ENCODE measurements at places on chromosomes 6 and 20.

- DNase-seq, result no peak
These were observed 40.0 kb downstream of the CPXM1 start for GRCh38 chr20:2760297-2760951.

GRCh38 chr20:11352041-11352440 is 565.7 kb upstream of the BTBD3 start:
- no peak for DNase-seq

GRCh38 chr20:59006167-59006863 is 739 bp downstream of the CTSZ start:
- DNase-seq, result peak; percentile 35

DNA sequence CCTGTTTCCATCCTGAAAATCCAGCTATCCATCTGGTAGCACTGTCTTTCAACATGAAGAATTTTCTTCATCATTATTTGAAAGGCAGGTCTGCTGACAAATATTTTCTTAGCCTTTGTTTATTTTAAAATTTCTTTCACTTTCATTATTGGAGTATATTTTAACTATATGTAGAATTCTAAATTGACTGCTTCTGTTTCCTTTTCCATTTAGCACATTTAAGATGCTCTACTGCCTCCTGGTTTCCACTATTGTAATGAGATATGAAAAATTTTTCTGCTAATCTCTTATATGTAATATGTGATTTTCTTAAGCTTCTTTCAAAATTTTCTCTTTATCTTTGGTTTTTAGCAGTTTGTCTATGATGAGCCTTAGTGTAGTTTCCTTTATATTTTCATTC is 97.3 kb downstream of the TBC1D32 start:
- no peak for DNase-seq

DNA sequence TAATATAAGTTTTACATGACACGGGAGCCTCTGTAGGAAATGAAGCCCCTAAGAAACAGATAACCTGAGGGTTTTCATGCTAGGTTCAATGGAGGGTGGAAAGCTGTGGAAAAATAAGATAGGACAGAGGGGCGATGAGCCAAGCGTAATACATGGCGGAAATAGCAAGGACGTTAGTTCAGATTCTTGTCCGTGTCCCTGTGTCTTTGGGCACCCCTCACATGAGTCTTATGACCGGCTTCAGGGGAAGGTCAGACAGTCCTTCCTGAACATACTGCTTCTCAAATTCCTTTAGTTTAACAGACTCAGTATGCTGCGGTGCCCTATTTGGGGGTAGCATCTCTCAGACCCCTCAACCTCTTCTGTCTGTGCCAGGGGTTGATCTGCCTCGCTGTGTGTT is 20.8 kb downstream of the EFCAB8 start:
- no peak for DNase-seq

- DNase-seq, result no peak
These were observed 114.6 kb downstream of the MCHR2 start for GRCh38 chr6:99879431-99879830.

GRCh38 chr6:137740091-137740755 is 126.8 kb upstream of the TNFAIP3 start:
- peak; percentile 61 for DNase-seq

- DNase-seq, result no peak
These were observed 61.0 kb upstream of the CDH4 start for GRCh38 chr20:61191096-61191495.

DNA sequence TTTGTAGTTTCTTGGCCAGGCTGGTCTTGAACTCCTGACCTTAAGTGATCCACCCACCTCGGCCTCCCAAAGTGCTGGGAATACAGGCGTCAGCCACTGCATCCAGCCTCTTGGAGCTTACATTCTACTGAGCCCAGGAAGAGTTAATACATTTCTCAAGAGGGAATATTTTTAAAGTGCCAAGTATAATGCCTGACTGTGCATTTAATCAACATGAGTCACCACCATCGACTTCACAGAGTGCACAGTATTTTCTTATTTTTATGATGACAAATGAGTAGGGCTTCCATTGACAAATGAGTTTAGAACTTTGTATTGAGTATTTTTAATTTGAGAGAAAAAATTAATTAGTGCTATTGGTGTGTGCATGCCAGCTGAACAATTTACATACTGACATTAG is 72.2 kb downstream of the SASH1 start:
- DNase-seq, result peak; percentile 86

GRCh38 chr20:23303325-23304102 is 47.1 kb upstream of the NXT1 start:
- DNase-seq, result no peak

DNA sequence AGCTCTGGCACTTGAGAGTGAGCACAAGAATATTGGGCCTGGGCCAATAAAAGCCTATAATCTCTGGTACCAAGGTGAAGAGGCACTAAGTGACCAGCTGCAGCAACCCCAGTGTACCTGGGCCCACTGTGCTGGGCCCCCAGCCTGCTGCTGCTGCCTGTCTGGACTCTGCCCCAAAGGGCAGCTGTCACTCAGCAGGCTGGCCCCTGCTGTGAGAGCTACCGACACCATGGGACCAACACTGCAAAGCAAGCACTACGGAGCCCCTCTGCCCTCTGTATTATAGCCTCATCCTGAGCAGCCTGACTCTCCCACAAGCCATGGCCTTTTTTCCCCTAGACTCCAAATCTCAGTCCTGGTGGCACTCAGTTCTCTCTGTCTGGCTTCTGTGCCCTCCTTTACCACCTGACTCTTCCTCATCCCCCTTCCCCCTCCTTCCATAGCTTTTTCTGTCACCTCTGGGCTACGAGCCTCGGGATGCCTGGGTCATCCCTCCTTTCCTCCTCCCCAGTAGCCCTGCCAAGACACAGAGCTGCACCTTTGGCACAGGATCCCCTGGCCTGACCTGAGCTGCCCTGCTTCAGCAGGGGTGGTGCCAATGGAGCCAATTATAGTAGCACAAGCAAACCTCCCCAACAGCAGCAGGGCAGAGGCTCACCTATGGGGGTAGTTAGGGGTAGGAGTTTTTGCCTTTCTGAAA is 14.2 kb downstream of the RRP36 start:
- DNase-seq, result no peak

DNA sequence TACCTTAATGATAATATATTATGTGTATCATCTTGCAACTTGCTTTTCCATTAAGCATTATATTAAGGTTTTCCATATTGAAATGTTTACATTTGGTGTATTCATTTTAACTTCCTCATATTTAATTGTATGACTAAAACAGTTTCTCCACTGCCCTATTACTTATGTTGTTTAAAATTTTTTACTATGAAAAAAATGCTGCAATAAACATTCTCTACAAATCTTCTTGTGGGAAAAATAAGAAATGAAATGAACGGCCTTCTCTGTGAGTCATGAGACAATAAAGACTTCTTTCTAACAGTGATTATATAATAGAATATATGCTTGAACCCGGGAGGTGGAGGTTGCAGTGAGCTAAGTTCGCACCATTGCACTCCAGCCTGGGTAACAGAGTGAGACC is 25.5 kb downstream of the FASTKD5 start:
- DNase-seq, result no peak

GRCh38 chr6:57246307-57246706 is 24.2 kb upstream of the RAB23 start:
- DNase-seq, result no peak

DNA sequence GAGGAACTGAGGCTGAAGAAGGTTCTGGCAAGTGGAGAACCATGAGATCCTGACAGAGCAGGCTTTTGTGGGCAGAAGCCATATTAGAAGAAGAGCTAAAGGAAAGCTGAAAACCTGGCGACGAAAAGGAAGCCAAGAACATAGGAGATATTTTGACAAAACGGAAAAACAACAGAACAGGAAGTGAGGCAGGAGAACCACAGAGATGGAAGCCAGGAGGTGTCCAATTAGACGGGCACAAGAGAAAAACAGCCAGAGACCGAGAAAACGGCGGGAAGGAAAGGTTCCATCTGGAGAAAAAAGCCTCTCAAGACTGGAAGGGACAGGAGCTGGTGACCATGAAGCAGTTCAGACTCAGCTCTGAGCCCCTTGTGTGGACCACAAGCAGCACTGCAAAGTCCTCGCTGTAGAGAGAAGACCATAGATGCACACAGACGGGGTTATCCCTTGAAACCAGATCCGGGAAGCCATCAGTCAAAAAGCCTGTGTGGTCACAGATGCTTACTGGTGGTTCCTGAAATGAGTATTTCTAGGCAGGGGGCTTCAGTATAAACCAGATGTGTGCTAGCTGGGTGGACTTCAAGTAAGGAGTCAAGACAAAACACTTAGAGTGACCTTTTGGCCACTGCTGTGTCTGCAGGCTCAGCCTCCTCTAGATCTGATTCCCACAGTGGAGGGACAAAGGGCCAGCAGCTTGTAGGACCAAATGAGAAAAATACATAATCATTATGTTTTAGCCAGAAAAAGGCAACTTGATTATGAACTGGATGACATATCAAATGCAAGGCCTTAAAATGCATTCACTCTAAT is 30.7 kb downstream of the SSR1 start:
- DNase-seq, result no peak

DNA sequence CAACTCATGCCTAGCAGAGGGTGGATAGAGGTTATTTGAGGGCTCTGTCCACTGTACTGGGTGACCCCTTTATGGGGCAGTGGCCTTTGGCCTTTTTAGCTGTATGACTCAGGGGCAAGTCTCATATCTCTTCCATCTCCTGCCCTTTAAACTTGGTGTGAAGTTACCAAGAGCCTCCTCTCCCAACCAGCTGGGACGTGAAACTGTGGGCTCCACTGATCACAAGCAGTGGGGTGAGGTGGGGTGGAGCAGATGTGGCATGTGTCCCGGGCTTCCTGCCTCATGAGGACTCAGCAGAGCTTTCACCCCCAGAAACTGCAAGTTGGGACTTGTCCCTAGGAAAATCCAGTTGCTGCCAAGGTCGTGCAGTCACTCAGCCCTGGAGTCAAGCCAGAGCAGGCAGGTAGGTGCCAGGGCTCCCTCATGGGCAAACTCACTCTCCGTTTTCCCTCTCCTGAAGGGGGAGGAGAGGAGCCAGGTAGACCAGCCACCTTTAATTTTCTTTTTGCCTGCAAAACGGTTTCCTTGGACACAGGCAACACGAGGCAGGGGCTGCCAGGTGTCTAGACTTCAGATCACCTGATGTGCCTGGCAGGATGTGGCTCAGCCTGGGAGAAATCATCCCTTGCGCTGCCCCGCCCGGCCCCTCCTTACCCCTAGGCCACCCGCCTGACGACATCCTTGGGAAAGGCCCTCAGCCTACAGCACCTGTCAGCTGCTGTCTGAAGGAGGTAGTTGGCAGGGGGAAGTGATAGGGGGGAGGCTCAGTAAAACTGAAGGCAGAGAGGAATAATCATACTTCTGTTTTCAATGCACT is 4.0 kb downstream of the CDKN1A start:
- no peak for DNase-seq

DNA sequence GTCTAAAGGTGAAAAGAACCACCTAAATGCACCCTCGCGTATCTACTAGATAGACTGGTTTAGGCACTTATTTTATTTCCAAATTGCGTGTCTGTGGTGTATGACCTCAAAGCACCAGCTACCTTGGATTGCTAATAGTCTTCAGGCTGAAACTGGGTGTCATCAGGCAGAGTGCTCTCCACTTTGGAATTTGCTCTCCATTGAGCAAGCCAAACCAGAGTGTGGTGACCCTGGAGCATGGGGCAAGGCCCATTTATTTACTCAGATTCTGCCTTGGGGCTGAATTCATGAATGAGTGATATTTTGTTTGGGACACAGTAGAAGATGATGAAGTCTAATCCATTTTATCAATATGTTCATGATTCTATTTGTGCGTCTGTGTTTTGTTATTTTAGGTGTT is 812.8 kb upstream of the SLC35B3 start:
- DNase-seq, result no peak

- no peak for DNase-seq
These were observed 23.0 kb downstream of the APCDD1L start for GRCh38 chr20:58492074-58492718.

DNA sequence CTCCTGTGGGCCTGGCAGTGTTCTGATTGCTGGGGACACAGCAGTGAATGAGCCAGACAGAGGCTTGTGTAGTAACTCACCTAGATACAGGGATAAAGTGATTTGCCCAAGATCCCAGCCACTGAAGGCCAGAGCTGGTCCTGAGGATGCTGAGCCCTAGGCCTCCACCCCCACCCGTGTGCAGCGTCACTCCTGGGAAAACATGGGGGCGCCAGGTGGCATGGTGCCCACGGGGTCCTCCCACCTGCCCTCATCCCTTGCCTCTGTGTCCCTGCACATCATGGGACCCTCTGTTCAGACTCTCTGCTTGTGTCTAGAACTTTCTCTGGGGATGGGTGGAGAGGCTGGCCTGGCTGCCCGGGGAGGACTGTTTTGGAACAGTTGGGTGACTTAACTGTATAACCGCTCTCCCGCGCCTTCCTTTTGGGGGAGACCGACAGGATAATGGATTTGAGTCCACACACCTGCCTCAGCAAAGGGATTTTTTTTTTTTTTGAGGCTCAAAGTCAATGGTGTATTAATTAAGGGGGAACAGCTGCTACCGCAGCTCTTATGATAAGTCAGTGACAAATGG is 19.6 kb downstream of the LEMD2 start:
- DNase-seq, result no peak

GRCh38 chr6:146909886-146910285 is 294.3 kb upstream of the STXBP5 start:
- DNase-seq, result no peak

GRCh38 chr6:30216096-30216495 is 2.9 kb upstream of the TRIM26 start:
- DNase-seq, result no peak

DNA sequence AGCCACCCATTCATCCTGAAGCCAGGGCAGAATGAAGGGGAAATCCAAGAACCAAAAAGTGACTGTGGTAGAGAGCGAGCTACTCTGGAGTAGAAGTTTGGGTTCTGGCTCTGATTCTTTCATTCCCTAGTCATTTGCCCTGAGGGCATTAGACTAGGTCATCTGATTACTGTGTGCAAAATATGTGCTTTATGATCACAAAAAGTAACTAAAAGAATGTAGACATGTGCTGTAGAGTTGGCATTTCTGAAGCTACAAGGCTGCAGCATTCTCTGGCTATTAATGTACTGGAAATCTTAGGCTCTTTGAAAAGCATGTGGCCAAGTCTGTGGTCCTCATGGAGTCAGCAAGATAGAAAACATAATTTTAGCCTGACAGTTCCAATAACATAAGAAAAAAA is 94.2 kb downstream of the TBC1D7 start:
- DNase-seq, result no peak

DNA sequence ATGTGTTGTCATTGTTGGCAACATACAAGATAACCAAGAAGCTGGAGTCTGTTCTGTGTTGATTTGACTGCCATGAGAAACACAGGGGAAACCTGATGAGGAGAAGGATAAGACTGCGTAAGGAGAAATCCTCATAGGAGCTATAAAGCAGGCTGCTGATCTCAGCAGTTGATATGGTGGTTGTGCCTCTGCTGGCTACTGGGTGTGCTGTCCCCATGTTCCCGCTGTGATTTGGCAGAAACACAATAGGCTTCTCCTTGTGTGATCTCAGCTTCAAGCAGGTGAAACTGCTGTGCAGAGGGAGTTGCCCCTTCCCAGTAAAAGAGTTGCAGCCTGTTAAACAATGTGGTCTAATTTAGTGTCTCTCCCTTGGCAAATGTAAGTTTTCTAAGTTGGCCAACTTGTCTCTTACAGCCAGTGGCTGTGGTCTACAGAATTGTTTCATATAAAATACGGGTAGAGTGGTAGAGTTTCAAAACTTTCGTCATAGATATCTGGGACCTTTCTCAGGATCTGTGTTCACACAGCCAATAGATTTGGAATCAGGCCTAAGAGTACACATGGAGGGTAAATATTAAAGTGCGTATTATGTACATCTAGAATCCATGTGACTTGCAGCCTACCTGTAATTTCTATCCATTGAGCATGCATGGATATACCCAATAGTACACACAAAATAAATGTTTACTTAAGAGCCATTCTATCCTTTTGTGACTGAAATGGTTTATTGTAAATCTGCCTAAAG is 78.4 kb downstream of the RNF144B start:
- DNase-seq, result no peak

- peak; percentile 35 for DNase-seq
These were observed 17.4 kb upstream of the RAB32 start for GRCh38 chr6:146526192-146526591.
